ENCODE measurements at places on chromosomes 11 and 22.

GRCh38 chr11:6251120-6251733, 8.4 kb upstream of the CCKBR start:
- peak; percentile 79 for DNase-seq

GRCh38 chr11:60367009-60367408, 11.3 kb upstream of the MS4A7 start:
- no peak for DNase-seq

- peak; percentile 72 for DNase-seq
These were observed 42.6 kb upstream of the APOA1 start for GRCh38 chr11:116879800-116880625.

DNA sequence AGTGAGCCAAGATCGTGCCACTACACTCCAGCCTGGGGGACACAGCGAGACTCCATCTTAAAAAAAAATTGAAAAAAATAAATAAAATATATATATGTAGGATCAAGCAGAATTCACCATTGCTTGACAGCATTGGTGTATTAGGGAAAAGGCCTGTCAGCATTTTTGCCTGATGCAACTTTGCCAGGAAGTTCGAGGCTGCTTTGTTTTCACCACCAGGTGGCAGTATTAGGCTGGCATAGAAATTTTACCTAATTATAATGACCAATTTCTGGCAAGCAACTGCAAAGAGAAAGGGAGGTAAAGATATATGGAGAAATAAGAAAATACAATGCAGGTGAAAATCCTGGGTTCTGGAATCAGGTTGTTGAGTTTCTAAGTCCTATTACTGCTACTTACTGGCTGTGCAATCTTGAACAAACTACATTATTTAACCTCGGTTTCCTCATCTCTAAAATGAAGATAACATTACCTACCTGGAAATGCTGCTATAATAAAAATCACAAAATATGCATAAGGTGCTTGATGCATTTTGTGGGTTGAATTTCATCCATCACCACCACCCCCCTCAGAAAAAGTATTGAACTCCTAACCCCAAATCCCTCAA, 24.7 kb downstream of the LAYN start:
- DNase-seq: peak; percentile 70

DNA sequence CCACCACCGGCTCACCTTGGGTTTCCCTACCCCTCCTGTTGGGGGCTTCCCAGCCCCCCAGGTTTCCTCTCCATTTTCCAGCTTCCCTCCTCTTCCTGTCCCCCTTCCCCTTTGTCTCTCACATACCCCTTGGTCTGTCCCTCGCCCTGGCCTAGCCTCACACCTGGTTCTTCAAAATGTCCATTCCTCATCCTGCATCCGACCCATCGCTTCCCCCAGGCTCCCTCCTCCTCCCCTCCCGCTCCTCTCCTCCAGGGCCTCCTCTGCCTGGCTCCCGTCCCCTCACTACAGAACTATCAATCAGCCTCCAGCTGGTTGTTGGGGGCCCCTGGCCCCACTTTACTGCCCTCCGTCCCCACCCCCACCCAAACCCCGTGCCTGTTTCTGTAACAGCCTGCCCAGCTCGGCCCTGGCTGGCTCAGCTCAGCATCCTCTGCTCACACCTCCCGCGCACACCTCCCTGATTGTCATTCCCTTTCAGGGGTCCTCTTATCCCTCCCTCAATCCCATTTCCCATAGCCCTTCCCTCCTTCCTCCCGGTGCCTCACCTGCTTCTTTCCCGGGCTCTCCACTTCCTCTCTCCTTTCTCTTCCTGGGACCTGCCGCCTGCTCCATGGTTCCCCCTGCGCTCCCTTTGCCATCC, 1.2 kb downstream of the CNIH2 start:
- no peak for DNase-seq

- no peak for DNase-seq
These were observed 372.6 kb upstream of the NARS2 start for GRCh38 chr11:78946945-78947902.

DNA sequence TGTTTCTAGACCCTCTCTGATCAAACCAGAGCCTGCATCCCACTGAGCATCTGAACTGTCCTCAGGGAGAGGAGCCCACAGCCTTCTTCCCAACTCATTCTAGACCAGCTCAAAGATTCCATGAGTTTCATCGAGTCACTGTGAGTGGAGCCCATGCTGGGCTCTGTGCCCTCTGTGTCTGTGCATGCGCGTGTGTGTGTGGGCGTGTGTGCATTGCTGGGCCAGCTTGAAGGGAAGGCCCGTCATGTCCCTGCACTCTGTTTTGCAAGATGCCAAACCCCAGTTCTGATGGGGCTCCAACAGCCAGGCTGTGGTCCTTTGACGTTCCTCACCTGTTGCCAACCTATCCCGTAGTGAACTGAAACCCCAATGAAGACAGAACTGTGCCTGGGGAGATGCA, 7.1 kb downstream of the MPEG1 start:
- no peak for DNase-seq

DNA sequence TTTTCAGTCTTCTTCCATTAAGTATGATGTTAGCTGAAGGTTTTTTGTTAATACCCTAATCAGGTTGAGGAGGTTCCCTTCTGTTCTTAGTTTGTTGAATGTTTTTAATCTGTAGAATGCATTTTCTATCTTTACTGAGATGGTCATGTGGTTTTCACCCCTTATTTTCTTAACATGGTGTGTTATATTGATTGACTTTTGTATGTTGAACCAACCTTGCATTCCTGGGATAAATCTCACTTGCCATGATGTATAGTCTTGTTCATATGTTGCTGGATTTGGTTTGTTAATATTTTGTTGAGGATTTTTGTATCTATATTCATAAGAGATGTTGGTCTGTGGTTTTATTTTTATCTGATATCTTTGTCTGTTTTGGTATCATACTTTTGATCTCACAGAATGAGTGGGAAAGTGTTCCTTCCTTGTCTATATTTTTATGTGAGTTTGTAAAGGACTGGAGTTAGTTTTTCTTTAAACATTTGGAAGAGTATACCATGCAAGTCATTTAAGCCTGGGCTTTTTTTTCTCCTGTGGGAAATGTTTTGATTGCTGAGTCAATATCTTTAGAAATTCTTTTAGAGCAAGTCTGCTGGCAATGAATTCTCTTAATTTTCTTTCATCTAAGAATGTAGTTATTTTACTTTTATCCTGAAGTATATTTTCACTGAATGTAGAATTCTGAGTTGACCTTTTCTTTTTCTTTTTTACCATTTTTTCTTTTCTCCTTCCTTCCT, 5.5 kb upstream of the P4HA3 start:
- DNase-seq: no peak

DNA sequence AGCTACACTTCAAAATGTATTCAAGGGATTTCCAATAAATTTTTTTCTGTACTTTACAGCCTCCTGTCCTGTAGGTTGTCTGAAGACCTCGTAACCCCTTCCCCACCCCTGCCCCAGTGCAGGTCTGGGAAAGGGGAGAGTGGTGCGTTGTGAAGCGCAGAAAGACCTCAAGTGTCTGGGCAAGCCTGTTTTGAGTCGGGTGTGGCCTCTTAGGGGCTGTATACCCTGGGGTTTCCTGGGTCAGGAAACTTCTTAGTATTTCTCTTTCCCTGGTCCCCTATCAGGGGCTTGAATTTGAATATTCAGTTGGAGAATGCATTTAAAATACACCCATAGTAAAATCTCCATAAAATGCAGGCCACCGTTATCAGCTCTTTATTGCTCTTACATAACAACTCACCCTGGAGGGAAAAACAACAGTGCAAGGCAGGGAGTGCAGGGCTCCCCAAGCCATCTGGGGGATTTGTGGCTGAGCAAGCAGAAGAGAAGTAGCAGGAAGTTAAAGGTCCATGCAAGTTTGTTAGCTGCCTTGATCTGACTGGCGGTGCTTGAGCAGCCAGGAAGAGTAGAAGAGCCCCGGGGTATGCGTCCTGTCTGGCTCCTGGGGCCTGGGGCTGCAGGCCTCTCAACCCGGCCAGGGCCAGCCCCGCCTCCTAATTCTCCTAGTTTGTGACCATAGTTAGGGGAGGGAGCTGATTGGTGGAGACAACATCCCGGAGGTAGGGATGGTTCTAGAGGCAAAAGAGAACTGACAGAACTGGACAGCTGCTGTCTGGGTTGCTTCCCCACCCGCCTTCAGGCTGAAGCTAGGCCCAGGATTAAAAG, 25.7 kb downstream of the ARHGAP1 start:
- DNase-seq: peak; percentile 72

DNA sequence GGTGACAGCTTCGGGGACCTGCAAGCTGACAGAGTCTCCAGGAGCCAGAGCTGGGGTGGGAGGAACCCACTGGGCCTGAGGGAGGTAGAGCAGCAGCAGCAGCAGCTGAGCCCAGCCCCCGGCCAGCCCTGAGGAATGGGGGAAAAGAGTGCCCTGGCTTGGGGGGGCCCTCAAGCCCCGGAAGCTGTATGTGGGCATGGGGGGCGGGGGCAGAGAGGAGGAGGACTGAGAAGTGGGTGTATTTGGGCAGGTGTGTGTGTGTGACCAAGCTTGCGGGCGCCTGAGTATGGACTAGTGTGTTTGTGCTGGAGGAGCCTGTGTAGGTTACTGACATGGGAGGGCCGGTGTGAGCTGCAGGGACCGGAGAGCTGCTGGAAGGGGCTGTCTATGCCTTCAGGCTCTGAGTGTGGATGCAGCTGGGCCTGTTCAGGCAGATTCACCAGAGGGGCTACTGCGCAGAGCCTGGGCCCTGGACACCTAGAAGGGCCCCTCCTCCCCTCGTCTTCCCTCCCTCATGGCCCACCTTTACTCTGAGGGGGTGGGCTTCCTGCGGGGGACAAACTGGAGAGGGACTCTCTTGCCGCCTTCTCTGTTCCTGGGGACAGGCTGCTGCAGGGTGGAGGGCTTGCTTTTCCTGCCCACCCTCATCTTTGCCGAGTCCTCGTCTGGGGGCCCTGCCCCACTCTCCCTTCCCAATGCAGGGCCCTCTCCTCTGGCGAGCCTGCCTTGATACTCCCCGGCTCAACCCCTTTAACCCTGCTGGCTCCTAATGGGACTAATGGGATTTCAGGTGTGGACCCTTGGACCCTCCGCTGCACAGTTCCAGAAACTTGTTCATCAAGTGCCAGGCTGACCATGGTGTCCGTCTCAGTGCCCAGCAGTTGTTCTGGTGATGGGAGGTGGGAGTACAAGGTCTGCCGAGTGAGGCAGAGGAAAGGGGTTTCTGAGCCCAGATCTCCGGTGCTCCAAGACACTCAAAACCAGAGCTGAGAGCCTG, 28.2 kb downstream of the ST3GAL4 start:
- no peak for DNase-seq

DNA sequence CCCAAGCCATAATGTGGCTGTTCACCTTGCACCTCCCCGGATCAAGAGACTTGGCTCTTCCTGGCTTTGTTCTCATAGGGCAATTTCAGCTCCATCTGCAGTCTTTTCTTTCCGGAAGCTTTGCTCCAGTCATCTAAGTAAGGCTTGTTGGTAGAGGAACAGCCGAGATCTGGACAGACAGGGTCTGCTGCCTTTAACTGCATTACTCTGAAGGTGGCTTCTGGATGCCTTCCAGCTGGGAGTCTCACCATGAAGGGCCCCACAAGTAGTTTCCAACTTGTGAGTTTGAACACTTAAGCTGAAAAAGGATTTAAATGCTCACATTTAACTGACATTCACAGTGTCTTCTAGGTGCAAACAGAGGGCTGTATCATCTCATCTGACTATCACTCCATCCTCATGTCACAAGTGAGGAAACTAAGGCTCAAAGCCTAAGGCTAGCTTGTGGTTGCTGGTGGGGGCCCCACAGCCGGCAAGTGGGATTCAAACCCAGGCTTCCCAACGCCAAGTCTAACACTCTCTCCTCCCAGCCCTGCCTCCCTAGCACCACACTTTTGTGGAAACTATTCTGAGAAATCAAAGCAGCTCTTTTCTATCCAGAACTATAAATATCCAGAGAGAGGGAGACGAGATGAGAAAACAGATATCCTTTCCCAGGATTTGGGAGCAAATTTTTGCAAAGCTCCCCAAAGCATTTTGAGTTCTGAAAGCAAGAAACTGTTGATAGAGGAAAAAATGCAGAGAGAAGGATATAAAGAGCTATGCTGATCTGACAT, 58.4 kb downstream of the GALNT18 start:
- no peak for DNase-seq

GRCh38 chr11:72014761-72015320, 16.1 kb downstream of the IL18BP start:
- no peak for DNase-seq

DNA sequence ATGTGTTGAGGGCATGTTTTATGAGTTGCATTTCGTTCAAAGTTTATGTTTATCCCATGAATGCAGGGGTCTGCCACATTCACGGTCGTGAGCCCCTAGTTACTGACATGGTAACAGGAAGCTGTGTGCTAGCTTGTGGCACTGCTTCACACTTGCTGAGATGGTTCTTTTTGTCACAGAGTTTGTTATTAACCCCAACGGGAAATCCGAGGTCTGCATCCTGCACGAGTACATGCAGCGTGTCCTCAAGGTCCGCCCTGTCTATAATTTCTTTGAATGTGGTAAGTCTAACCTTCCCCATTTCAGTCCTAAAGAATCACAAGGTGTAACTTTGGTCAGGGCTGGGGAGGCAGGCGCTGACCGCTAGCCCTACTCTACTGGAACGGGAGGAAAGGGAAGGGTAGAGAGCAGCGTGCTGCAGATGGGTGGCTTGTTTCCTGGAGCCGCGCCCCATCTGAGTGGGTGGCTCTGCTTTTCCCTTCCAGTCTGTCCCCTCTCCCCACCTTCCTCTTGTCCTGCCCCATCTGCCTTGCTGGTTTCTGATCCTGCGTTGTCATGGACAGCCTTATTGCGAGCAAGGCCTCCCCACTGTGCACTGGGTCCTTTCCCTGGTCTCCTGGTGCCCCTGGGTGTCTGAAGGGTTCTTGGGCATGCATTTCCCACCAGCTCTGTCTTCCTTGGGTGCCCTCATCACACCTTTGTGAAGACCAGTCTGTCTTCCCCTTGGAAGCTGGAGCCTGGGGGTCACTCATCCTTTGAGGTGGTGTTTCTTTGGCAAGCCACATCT, 11.8 kb downstream of the DGCR8 start:
- DNase-seq: no peak

- no peak for DNase-seq
These were observed 463.3 kb downstream of the BRD1 start for GRCh38 chr22:49364398-49364797.

- no peak for DNase-seq
These were observed 27.9 kb downstream of the PPFIA1 start for GRCh38 chr11:70298243-70298915.

DNA sequence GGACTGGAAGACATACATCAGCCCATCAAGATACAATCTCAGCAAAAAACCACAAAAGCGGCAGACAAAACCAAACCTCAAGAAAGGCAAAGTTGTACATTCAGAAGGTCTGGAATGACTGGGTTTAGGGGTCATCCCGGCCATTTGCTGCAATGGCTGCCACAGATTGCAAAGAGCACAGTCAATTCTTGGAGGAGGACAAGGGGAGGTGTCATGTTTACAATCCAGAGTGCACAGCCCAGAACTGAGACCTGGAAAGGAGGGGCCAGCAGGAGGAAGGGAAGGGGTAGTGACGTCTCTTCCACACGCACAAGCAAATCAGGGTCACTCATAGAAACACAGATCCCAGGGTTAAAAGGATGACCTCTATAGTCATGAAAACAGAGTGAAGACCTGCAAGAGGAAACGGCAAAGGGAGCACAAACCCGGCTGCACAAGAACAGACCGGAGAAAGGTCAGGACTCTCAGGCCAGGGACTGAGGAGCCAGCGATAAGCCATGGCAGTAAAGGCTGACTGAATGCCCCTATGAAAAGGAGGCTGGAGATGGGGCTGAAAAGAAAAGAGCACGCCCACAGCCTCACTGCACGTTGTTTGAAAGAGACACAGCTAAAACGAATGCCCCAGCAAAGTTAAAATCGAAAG, 18.2 kb upstream of the MUC5AC start:
- DNase-seq: no peak

Measured in cardiac muscle cell (in vitro differentiated cells and primary cell).